ENCODE measurements at places on chromosomes 1 and 21.

DNA sequence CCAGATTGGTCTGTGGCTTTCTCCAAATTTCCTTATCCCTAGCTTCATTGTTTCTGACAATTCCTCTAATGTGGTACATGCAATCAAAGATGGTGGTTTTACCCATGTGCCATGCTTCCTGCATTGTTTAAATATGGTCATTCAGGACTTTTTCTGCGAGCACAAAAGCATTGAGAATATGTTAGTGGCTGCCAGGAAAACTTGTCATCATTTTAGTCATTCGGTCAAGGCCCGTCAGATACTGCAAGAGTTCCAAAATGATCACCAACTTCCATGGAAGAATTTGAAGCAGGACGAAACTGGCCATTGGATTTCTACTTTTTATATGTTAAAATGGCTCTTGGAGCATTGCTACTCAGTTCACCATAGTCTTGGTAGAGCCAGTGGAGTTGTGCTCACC, 3.7 kb downstream of the ZBED6 start:
- no peak for DNase-seq

DNA sequence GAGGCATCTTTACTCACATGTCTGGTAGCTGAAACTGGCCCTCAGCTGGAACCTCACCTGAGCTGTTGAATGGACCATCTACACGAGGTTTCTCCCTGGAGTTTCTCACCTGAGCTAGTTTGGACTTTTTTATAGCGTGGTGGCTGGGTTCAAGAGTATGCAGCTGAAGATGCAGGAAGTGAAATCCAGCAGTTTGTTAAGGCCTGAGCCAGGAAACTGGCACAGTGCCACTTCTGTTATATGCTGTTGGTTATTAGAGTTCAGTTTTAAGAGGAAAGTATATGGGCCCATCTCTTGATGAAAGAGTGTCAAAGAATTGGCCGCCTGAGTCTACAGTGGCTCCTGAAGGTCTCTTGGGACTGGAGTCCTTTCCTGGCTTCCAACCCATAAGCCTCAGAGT, 35.6 kb downstream of the STUM start:
- DNase-seq, result no peak

DNA sequence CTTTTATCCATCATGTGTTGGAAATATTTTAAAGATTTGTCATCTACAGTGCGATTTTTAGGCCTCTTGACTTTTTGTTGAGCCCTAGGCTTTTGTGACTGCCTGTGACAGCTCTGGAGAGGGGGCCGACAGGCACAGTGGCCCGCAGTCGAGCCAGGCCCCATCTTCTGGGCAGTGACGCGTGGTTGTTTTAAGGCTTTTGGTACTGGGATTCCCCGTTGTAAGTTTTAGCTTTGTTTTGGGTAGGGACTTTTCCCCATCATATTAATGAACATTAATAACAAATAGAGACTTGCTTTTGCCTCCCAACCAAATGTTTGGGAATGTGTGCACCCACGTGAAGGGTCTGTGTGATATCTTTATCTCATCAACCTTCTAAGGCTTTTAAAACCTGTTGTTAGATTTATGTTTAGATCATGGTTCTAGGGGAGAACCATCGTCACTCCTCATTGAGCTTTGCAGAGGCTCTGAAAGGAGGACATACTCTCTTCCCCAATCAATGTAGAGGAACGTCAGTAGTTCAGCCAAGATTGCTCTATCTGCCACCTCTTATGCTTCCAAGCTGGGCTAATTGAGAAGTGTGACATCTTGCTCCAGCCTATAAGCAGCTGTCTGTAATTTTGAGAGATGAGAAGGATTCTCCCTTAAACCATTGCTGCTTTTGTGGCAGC, 34.6 kb downstream of the MAPKAPK2 start:
- no peak for DNase-seq

- DNase-seq, result peak; percentile 79
Measured at GRCh38 chr1:226634166-226634588, 85.6 kb downstream of the STUM start.

GRCh38 chr1:32071758-32072621, 749 bp upstream of the TMEM39B start:
- DNase-seq, result no peak

- DNase-seq, result peak; percentile 25
Measured at GRCh38 chr1:206050655-206051235, 2.2 kb upstream of the RHEX start.

DNA sequence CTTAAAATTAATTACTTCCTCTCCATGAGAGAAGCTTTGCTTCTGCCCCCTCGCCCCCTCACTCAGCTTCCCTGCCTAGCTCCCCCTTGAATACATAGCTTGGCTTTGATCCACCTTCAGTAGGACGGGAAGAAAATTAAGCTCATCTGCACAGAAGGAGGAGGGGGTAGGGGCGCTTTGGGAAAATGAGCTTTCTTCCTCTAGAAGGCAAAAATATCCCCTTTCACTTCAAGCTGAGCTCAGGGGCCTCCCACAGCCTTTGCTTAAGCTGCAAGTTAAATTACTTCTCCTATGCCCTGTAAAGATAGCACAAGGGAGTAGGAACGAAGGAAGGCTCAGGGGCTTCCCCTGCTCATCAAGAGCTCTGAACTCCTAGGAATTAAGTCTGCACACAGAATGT, 65.2 kb upstream of the GOLT1A start:
- DNase-seq, result no peak

All from GM12892 (cell line).